ENCODE measurements at places on chromosomes 5 and 9.
A peak's percentile ranks its signal among the peaks of the same experiment; 100 is the strongest.

DNA sequence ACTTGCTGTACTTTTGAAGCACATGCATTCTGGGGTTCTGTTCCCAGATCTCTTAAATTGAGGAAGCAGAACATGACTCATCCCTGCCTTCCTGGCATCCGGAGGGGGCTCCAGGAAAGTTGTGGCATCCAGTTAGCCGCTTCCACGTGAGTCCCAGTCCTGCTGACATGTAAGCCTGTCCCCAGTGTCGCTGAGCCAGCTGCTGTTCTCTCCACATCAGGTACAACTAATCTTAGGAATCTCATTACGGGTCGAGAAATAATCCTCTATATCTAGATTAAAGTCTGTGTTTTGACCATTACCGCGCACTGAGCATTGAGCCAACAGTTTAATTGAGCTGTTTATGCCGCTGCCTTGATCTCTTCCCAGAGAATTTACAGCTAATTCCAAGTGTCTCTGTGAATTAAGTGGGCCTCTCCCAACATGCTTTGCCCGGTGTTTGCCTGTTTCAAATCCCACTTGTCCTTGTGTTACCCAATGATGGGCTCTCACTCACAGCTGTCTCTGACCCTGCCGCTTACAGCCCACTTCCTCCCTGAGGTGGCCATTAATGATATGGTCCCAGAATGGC, 10.5 kb upstream of the SHB start:
- DNase-seq: peak; percentile 17

- DNase-seq: peak; percentile 3
Observed at GRCh38 chr9:96317335-96317980, 15.5 kb upstream of the HSD17B3 start.

DNA sequence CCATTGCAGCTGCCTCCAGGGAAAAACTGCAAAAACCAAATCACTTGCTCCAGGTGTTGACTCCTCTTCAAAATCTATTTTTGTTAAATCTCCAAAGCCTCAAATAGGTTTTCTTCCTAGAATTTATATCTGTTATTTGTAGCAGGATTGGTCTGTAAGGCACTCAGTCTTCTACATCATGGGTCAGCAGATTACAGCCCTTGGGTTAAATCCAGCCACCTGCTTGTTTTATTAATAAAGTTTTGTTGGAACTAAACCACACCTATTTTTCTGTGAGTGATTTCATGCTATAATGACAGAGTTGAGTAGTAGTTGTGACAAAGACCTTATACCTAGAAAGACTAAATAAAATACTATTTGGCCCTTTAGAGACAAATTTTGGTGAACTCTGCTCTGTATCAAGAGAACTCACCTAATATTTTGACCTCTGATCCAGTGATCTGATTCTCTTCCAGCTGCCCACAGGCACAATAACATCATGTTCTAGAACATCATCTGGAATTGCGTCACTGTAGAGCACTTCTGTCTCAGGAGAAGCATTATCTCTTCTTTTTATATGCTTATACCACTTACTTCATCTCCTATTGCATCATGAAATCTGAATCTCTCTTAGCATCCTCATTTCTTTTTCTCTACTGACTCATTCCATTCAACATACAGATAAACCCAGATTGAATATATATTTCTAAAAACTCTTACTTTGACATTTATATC, 130.1 kb downstream of the RPS23 start:
- DNase-seq: no peak

DNA sequence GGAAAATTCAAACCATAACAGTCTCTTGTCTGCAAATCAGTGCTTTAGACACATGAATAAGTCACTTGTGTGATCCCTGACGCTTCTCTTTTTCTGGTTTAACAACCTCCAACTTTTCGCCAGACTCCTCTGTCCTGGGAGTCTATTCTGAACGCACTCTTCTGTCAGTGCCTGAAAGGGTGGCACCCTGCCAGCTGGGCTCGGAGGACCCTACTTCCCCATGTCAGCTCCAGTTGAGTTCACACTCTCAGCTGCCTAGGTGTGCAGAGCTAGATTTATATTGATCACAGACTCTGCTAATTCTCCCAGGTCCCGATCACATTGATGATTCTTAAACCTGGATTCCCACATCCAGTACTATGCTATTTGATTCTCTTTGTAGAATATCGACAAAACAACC, 649.1 kb downstream of the BNC2 start:
- DNase-seq: no peak

DNA sequence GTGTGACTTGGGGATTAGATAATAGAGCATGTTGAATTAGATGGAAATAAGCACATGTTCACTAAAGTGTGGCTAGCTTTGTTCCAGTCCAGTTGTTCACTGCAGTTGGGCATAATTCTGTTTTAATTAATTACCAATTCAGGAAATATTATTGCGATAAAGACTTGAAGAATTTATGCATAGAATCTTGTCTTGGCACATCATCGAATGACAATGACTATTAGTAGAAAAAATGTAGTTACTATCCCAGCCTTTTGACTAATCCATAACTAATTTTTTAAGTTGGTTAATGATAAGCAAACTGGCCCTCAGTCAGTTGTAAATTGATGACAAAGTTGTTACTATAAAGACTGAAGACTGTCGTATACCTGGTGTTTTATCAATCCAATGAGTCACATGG, 10.5 kb downstream of the LNPEP start:
- no peak for DNase-seq

- DNase-seq: no peak
Observed at GRCh38 chr5:133353741-133354140, 258.6 kb downstream of the FSTL4 start.

- DNase-seq: no peak
Observed at GRCh38 chr9:1743121-1743960, 271.8 kb upstream of the SMARCA2 start.
